ENCODE measurements at places on chromosomes 2 and 18. TPM values are rescaled to one million over a fixed set of nuclear protein-coding genes. Genes with fewer than 3 reads are reported as not detected.

RSAD2 gene
- 3.5 TPM for total RNA-seq

ABCG5 gene
- not detected for total RNA-seq

OTOS gene
- not detected for total RNA-seq

CHRNG gene
- total RNA-seq, result not detected

SP9 gene
- not detected for total RNA-seq

CROCC2 gene
- total RNA-seq, result not detected

DSG4 gene
- 0.09 TPM for total RNA-seq

DNA sequence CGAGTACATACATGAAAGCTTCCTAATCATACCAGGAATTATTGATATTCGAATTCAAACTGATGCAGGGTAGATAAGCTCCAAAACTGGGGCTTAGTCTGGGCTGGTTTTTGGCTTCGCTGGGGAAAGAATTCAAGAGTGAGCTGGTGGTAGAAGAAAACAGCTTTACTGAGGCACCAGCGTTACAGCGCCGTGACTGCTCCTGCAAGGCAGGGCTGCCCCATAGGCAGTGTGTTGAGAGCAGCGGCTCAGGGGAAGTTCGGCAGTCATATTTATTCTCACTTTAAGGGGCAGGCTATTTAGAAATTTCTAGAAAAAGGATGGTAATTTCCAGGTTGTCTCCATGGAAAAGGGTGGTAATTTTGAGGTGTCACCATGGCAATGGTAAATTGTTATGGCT, 292.6 kb upstream of the TCF4 start:
- no peak for DNase-seq

DNA sequence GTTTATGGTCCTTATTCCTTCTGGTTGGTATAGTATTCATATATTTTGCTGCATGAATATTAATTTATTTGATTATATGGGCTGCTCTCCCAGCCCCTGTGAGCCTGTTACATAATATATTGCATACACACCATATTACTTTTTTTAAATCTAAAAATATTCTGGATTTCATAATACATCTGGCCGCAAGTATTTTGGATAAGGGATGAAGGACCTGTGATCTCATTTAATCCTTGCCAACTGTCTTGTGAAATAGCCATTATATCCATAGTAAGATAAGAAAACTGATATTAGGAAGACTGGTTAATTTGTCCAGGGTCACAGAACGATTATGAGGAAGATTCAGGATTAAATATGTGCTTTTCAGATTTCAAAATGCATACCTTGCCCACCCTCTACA, 433.6 kb downstream of the LPIN1 start:
- no peak for DNase-seq

- DNase-seq, result no peak
These were observed 160.1 kb upstream of the BOD1L2 start for GRCh38 chr18:56986829-56987228.

DNA sequence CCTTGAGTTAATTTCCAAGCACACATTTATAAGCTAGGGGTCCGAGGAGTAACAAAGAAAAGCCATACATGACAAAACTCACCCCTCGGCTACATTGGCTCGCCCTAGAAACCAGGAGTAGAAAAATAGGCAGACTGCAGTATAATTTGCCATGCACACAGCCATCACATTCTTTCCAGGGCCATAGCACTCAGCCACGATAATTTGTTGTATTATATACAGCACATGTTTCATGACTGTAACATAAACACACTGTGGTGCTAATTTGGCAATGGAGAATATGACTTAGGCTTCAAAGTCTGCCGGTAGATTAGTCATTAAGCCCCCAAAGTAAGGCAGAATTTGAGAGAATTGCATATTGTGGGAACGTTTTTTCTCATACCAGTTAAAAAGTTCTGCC, 254.9 kb downstream of the ZNF521 start:
- DNase-seq, result no peak

DNA sequence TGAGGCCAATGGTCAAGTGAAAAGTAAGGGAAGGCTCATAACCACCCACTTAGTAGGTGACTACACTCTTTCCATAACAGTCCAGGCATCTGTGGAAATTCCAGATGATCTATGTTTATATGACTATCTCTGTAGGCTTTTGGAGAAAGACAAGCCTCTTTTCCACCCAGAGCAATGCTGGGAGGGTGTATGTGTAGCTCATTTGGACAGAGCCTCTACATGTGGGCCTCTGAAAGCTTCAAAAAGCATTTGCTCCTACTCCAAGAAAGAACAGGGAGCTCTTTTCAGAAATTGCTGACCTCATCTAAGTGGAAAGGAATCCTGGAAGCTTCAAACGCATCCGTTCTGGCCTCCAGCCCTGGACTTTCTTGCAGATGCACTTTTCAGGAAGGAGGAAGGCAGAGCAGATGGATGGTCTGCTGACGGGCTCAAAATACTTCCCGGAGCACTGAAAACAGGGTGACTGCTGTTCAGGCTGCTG, 308.7 kb downstream of the LRATD1 start:
- no peak for DNase-seq

DNA sequence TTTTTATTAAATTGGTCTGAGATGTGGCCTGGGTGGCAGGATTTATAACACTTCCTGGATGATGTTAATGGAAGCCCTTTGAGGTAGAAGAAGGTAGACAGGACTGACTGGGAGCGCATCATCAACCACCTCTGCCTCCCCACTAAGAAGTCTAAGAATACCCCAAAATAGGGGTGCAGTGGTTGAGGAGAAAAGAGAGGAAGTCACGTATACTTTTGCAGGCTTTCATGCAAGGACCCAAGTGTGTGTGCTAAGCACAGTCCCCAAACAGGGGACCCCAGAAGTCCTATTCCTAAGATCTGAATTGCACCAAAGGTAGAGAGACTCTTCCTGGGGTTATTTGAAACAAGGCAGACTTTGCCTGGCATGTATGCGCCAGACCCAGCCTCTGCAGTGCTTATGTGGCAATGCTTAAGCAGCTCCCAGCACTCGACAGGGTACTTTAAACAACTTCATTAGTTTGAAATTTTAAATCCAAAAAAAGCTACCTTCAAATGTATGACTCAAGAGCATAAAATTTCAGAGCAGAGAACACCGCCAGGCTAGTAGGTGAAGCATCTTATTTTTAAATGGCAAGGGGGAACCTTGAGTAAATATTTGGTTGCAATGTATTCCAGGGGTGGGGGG, 35.3 kb downstream of the BCL2 start:
- no peak for DNase-seq

DNA sequence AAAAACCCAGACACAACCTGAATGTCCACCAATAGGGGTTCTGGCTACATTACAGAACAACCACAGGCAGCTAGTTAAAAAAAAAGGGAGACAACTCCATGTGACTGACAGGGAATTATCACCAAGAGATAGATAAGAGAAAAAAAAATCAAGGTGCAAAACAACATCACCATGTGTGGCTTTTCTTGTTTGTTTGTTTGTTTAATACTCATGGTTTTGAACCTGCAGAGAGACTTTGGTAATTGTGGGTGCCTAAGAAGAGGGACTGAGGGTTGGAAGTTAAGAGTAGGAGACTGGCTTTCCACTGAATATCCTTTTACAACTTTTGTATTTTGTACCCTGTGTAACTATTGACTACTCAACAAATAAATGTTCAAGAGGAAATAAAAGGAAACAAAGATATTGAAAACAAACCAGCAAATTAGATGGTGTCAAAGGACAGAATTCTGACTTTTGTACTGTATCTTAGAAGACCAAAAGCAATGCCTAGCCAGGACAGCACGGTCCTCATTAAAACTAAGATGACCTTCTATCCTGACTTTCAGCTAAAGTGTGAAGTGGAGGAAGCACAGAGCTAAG, 22.5 kb upstream of the DNAJC27 start:
- DNase-seq, result no peak

DNA sequence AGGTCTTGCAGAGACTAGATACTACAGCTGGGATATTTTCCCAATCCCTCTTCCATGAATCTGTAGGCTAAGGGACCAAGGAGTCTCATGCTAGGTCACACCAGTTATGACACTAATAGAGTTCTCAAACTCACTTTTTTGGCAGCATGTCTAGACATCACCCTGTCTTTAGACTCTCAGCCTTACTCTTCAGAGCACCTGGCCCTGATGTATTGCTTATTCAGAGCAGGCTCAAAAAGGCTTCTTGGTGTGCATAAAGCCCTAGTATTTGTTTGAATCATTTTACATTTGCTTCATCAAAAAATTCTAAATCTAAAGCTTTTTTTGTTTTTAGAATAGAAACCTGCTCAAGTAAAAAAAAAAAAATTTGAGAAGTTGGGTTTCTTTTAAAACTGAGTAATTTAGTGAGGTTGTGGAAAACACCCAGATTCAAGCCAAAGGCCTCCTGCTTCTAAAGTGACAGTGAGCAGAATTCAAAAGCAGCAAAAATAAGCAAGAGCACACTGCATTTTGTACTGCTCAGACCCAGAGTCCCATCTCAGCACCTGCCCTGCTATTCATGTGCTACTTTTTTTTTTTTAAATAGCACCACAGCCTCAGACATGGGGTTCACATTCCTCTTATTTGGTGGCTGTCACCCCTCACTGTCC, 18.0 kb upstream of the DNAH6 start:
- DNase-seq, result no peak

DNA sequence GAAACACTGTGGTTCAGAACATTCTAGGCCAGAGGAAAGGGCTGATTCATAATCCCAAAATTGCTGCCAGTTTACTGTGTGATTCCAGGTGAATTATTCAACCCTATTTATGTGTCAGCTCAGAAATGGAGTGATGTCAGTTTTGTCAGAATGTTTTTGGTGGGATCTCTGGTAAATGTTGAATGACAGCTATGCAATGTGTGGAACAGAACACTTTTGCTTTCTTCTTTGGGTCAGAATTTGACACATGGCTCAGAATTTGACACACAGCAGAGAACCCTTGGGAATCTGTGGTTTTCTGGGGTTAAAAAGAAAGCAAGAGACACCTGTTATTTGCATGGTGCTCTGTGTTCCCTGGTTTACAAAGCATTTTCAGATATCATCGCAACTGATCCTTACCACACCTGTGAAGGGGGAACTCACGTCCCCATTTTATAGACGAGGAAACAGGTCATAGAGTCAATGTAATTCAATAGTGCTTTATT, 1.6 kb upstream of the MTA3 start:
- DNase-seq, result no peak

GRCh38 chr2:231118614-231118942, 6.3 kb downstream of the HTR2B start:
- DNase-seq, result no peak

DNA sequence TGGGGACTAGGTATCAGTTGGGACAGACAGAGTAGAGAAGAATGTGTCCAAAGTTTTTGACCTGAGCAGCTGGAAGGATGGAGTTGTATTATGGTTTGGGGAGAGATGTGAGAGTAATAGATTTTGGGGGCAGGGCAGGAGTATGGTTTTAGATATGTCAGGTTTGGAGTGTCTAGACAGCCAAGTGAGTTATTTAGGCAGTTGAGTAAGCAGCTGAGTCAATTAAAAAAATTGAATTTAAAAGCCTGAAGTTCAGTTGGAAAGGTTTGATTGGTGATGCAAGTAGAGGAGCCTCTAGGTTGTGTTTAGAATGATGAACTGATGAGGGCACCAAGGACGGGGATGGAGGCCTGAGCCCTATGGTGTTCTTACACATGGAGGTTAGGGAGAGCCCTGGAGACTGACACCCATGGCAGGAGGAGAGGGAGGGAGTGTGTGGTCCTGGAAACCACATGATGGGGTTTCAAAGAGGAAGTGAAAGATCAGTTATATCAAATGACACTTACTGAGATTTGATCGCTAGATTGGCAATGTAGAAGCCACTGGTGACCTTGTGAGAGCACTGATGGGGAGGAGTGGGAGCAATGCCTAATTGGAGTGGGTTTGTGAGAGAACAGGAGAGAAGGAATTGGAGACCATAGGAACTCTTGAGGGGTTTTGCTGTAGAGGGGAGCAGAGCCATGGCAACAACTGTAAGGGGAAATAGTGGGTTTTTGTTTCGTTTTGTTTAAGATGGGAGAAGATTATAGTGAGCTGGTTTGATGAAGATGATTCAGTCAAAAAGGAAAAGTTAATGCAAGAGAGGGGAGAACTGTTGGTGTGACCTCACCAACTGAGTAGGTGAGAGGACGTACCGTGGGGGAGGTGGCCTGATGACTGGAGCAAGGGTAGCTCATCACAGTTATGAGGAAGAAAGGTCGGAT, 10.3 kb downstream of the ITGA6 start:
- DNase-seq, result no peak

- DNase-seq, result no peak
These were observed 169.2 kb upstream of the APCDD1 start for GRCh38 chr18:10285283-10285640.

GRCh38 chr18:79405781-79406575, 10.2 kb downstream of the NFATC1 start:
- no peak for DNase-seq

DNA sequence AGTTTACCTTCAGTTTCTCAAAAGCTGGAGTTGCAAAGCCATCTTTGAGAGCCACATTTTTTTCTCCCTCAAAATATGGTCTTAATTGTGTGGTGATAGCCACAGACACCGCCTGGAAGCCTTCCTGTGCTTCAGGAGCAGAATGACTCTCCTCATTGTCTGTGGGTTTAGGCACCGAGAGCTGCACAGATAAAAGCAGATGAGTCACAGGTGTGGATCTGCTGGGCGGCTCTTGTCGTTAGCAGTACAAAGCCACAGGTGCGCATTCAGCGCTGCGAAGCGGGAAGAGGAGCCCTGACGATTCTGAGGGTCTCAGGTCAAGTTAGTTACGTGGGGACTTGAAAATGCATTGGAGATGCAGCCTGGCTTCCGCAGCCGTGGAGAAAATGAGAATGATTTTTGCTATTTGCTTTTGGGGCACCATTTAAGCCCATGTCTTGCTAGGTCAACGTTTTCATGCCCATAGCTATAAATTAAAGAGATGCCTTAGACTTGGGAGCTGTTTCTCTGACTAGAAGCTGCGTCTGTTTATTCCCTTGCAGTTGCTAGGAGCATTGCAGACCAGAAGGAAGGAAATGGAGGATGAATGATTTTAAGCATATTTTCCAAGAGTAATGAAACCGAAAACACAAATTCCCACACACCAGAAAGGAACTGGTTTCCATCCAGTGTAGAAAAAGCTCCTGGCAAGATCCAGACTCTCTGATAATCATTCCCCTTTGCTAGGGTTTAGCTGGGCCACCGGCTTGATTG, 51.5 kb downstream of the KLHL29 start:
- DNase-seq, result no peak
